Panc1 (cell line): ENCODE measurements at places on chromosomes 2 and 18.

DNA sequence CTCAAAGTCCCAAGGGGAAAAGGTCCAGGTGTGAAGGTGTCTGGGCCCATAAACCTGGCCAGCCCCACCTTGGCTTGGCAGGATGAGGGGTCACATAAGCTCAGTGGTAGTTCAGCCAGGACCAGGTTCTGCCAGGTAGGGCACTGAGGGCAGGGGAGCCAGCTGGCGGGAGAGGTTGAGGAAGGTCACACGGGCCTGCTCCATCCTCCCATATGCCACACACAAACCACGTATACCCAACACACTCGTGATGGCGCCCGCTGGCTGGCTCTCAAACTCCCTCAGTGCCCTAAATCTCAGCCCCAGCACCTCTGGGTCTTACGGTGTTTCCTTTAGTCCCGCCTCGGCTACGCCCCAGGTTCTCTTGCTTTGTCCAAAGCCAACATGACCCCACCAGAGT lies 160.5 kb downstream of the ZFP36L2 start:
- H3K36me3 ChIP-seq, result no peaks in the 10 kb centered on the region
- no peak overlapping the region; the same call in 1 of the 2 replicates for H3K27ac ChIP-seq
- no peaks in the 10 kb centered on the region for H3K27me3 ChIP-seq

GRCh38 chr2:207897541-207898353 lies 127.6 kb downstream of the PLEKHM3 start:
- no peak overlapping the region for H3K4me3 ChIP-seq
- H3K27me3 ChIP-seq, result no peaks in the 10 kb centered on the region
- no peak for DNase-seq
- no peaks in the 10 kb centered on the region for H3K36me3 ChIP-seq
- H3K27ac ChIP-seq, result no peak overlapping the region
- H3K4me1 ChIP-seq, result peaks cover 8% of the 10 kb centered on the region

DNA sequence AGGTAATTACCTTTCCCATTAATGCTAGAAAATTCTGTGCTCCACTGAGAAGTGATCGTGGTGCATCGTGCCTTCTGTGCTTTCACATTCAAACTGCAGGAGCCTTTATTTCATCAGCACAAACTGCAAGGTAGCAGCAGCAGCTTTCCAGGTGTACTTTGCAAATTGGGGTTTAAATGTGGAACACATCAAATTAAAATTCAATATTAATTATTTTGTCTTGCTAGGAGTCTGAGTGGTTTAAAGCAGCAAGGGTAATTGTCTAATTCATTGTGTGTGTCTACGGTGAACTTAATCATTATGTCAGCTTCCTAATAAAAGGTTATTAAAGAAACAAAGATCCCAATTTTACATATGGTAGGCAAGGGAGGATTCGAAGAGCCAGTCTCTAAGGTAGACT lies 180.8 kb upstream of the ATP5MC3 start:
- H3K36me3 ChIP-seq, result no peaks in the 10 kb centered on the region
- peaks cover 2% of the 10 kb centered on the region for H3K27me3 ChIP-seq
- no peaks in the 10 kb centered on the region for H3K4me1 ChIP-seq
- no peak for DNase-seq

- no peak overlapping the region for H3K4me3 ChIP-seq
- no peak for DNase-seq
- H3K27me3 ChIP-seq, result no peaks in the 10 kb centered on the region
- H3K4me1 ChIP-seq, result no peaks in the 10 kb centered on the region
Measured at GRCh38 chr2:232398293-232399034, 8.2 kb upstream of the ALPG start.

GRCh38 chr18:41948544-41949110 lies 6.4 kb upstream of the PIK3C3 start:
- no peak for DNase-seq
- no peak overlapping the region for H3K4me3 ChIP-seq
- no peak overlapping the region for H3K27ac ChIP-seq
- no peaks in the 10 kb centered on the region for H3K36me3 ChIP-seq
- H3K4me1 ChIP-seq, result no peaks in the 10 kb centered on the region

DNA sequence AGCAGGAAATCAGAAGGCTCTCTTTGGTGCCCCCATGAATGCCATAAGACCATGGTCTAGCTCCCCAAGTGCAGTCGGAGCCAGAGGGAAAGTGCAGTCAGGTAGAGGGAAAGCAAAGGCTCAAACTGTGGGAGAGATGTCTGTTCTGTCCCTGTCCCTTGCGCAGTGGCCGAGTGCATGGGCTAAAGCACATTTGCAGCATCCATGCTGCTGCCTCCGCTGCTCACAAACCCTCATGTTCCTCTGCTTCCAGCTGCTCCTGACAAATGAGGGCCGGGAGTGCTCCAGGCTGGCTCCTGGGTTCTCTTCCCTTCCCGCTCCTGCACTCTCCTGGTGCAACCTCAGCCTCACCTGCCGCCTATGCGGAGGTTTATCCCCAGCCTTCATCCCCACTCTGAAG lies 34.2 kb downstream of the SCTR start:
- DNase-seq, result no peak
- peaks cover 12% of the 10 kb centered on the region for H3K4me1 ChIP-seq
- H3K36me3 ChIP-seq, result no peaks in the 10 kb centered on the region
- H3K27me3 ChIP-seq, result no peaks in the 10 kb centered on the region
- no peak overlapping the region for H3K4me3 ChIP-seq

GRCh38 chr2:149739883-149740265 lies 152.3 kb upstream of the MMADHC start:
- no peaks in the 10 kb centered on the region for H3K36me3 ChIP-seq
- no peak overlapping the region for H3K27ac ChIP-seq
- no peaks in the 10 kb centered on the region for H3K4me1 ChIP-seq
- H3K27me3 ChIP-seq, result no peaks in the 10 kb centered on the region

DNA sequence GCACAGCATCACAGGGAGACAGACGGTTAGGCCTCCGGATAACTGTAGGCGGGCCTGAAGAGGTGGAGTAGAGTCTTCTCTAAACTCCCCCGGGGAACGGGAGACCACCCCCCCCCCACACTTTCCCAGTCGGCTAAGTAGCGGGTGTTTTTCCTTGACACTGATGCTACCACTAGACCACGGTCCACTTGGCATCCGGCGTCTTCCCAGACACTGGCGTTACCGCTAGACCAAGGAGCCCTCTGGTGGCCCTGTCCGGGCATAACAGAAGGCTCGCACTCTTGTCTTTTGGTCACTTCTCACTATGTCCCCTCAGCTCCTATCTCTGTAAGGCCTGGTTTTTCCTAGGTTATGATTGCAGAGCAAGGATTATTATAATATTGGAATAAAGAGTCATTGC lies 25.7 kb upstream of the NCL start:
- H3K36me3 ChIP-seq, result no peaks in the 10 kb centered on the region
- DNase-seq, result no peak

GRCh38 chr2:31863867-31864266 lies 146.9 kb downstream of the MEMO1 start:
- H3K27me3 ChIP-seq, result no peaks in the 10 kb centered on the region
- H3K36me3 ChIP-seq, result no peaks in the 10 kb centered on the region; the same call in 1 of the 2 replicates
- H3K4me1 ChIP-seq, result no peaks in the 10 kb centered on the region
- no peak overlapping the region for H3K4me3 ChIP-seq
- H3K27ac ChIP-seq, result no peak overlapping the region

DNA sequence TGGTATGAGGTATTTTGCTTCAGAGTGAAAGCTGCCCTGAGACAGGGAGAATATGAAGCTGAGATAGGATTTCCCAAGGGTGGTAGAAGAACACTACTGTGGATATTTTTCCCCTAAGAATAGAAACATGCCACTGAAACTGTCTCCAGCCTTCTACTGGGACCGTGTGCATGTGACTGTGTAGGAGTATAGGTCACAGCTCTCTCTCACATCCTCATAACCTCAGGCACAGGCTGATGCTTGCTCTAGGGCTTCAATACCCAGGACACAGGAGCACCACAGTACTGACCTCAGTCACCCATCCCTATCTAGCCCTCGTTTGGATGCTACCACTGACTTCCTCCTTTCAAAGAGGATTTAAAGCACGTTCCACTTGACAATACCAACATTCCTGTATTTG lies 67.2 kb downstream of the REV1 start:
- H3K4me1 ChIP-seq, result no peaks in the 10 kb centered on the region
- no peak overlapping the region for H3K4me3 ChIP-seq
- H3K27me3 ChIP-seq, result no peaks in the 10 kb centered on the region

DNA sequence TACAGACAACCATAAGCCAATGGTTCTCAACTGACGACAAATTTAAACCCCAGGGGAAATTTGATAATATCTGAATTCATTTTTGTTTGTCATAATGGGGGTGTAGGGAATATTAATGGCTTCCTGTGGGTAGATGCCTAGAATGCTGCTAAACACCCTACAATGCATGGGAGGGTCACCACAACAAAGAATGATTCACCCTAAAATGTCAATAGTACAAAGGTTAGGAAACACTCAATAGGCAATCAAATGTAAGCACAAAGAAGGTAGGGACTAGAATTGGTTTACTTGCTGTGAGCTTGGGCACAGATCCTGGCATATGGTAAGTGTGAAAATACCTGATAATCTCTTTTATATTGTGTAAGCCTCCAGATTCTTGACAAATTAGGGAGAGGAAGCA lies 20.1 kb upstream of the FANCL start:
- H3K27me3 ChIP-seq, result no peaks in the 10 kb centered on the region
- no peaks in the 10 kb centered on the region for H3K4me1 ChIP-seq
- no peak for DNase-seq

DNA sequence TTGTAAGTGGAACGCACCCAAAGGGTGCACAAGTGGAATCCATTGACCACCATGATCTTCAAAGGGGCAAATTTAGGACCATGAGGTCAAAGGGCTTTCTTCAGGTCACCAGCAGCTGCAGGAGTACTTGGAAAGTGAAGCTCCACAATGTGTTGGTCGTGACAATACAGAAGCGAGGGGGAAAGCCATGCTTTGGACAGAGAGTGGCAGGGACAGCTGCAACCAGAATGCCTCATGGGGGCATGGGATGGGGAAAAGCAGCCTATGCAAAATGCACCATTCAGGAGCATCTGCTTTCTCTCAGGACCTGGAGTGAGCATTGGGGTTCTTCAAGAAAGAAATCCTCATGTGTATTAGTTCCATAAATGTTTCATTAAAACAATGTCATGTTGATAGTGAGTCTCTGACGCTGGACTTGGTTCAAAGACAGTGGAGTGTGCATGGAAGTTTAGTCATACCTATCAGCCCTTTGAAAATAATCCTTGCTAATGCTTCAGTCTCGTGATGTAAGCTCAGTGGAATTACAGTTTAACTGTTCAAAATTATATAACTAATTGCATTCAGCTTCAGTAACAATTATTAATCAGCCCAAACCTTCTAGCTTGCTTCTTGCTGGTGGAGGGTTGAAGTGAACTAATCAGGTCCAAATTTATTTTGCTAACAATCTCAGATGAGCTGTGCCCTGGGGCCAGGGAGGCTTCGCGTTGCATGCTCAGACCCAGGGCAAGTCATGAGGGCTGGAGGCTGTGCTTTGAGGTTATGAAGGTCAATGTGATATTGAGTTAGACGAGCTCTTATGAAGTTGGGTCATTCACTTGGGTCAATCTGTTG lies 41.6 kb downstream of the ACKR3 start:
- H3K4me1 ChIP-seq, result no peaks in the 10 kb centered on the region; the same call in 1 of the 2 replicates
- H3K4me3 ChIP-seq, result no peak overlapping the region
- H3K27me3 ChIP-seq, result peaks cover 11% of the 10 kb centered on the region
- DNase-seq, result no peak

DNA sequence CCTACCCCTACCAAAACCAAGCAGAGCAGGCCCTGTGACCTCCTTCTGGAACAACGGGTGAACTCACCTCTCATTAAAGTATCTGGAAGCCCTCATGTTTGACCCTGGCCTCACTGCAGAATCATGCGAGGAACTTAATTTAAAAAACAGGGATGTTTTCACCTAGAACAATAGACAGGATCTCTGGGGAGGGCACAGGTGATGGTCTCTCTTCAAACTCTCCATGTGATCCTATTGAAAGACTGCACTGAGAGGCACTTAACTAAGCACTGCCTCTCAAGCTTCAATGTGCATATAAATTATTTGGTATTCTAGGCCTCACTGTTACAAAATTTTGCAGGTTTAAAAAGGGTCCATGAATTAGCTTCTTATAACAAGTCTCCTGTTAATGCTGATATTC lies 7.5 kb downstream of the ZNF519 start:
- no peaks in the 10 kb centered on the region for H3K4me1 ChIP-seq
- no peak for DNase-seq
- no peaks in the 10 kb centered on the region; the same call in 1 of the 2 replicates for H3K36me3 ChIP-seq
- H3K27ac ChIP-seq, result no peak overlapping the region
- H3K27me3 ChIP-seq, result no peaks in the 10 kb centered on the region
- no peak overlapping the region for H3K4me3 ChIP-seq

DNA sequence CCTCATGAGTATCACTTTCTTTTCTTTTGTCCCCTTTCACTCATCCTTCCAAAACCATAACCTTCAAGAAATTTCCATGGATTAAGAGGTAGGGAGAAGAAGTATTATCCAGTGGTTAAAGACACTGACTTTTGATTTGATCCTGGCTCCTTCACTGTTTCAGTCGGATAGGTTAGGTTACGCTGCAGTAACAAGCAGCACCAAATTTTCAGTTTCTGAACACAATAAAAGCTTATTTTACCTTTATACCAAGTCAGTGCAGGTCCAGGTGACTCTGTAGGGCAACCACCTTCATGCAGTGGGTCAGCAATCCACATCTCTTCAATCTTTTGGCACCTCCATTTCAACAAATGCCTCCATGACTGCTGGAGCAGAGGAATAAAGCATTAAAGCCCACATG lies 15.0 kb upstream of the MARCHF4 start:
- no peak overlapping the region for H3K27ac ChIP-seq
- no peak overlapping the region for H3K4me3 ChIP-seq
- no peak for DNase-seq
- H3K4me1 ChIP-seq, result no peaks in the 10 kb centered on the region
- H3K36me3 ChIP-seq, result no peaks in the 10 kb centered on the region

- no peaks in the 10 kb centered on the region for H3K27me3 ChIP-seq
- no peak for DNase-seq
- H3K4me3 ChIP-seq, result no peak overlapping the region
- H3K36me3 ChIP-seq, result peaks cover 49% of the 10 kb centered on the region
- peaks cover 3% of the 10 kb centered on the region; the same call in 1 of the 2 replicates for H3K4me1 ChIP-seq
- no peak overlapping the region for H3K27ac ChIP-seq
Measured at GRCh38 chr2:99403524-99403923, 66.3 kb downstream of the EIF5B start.

- H3K27me3 ChIP-seq, result no peaks in the 10 kb centered on the region
- no peaks in the 10 kb centered on the region for H3K36me3 ChIP-seq
- no peak overlapping the region for H3K27ac ChIP-seq
- DNase-seq, result no peak
- no peak overlapping the region for H3K4me3 ChIP-seq
Measured at GRCh38 chr2:73938718-73939352, 12.2 kb downstream of the DGUOK start.

- H3K27ac ChIP-seq, result peak overlapping the region; percentile 88
- H3K4me3 ChIP-seq, result peak overlapping the region; percentile 78
- H3K36me3 ChIP-seq, result no peaks in the 10 kb centered on the region
- peaks cover 9% of the 10 kb centered on the region for H3K4me1 ChIP-seq
- no peaks in the 10 kb centered on the region for H3K27me3 ChIP-seq
- no peak for DNase-seq
Measured at GRCh38 chr2:95525294-95526035, 40.9 kb upstream of the TRIM43B start.

GRCh38 chr2:196725218-196725617 lies 74.3 kb downstream of the GTF3C3 start:
- no peaks in the 10 kb centered on the region for H3K27me3 ChIP-seq
- H3K4me3 ChIP-seq, result no peak overlapping the region
- DNase-seq, result no peak
- H3K4me1 ChIP-seq, result no peaks in the 10 kb centered on the region
- peaks cover 3% of the 10 kb centered on the region; the same call in 1 of the 2 replicates for H3K36me3 ChIP-seq

- H3K27me3 ChIP-seq, result no peaks in the 10 kb centered on the region
- H3K4me1 ChIP-seq, result no peaks in the 10 kb centered on the region
- H3K36me3 ChIP-seq, result 0 out of 2 replicates have a peak, but pooled peaks cover 4% of the 10 kb centered on the region
- DNase-seq, result no peak
- H3K27ac ChIP-seq, result no peak overlapping the region
Measured at GRCh38 chr2:183000846-183001245, 37.4 kb downstream of the NCKAP1 start.

GRCh38 chr2:237483018-237483731 lies 3.9 kb upstream of the MLPH start:
- H3K4me1 ChIP-seq, result peaks cover 13% of the 10 kb centered on the region
- peak; percentile 68 for DNase-seq
- no peak overlapping the region for H3K4me3 ChIP-seq
- H3K36me3 ChIP-seq, result no peaks in the 10 kb centered on the region; the same call in 1 of the 2 replicates
